ENCODE measurements at places on chromosomes 5 and 9.

GRCh38 chr5:86917117-86917579, 299.4 kb downstream of the COX7C start:
- peak; percentile 63 for DNase-seq

DNA sequence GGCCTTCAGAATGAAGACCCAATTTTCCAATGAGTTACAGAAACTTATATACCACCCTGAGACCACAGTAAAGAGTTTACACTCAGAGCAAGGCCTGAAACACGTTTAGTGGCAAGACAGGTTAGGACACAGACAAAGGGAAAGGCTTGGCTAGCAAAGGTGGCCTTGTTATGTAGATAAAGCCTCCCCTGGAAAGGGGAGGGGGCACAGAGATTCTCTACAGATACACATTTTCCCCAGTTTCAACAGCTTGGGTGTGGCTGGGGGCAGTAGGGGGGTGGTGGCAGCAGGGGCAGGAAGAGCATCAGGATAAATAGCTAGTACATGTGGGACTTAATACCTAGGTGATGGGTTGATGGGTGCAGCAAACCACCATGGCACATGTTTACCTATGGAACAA, 51.9 kb upstream of the PPP1R2B start:
- no peak for DNase-seq

DNA sequence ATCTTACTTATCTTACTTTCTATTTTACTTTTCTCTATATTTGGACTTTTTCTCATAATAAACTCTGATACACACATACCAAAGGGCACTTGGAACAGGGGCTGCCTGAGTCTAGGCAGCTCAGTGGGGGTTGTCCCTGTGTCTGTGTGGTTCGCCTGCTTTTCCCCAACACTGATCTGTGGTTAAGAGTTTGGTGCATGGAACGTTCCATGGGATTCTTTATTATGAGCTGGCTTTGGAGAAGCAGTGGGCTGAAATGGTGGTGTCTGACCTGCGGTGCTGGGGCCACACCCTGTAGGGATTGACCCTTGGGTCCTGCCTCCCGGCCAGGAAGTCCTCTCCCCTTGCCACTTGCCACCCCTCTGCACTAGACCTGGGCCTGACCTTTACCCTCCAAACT, 47.4 kb downstream of the ANKRD33B start:
- DNase-seq, result peak; percentile 55

- DNase-seq, result no peak
Measured at GRCh38 chr5:105088961-105089360, 1526.4 kb upstream of the NUDT12 start.

DNA sequence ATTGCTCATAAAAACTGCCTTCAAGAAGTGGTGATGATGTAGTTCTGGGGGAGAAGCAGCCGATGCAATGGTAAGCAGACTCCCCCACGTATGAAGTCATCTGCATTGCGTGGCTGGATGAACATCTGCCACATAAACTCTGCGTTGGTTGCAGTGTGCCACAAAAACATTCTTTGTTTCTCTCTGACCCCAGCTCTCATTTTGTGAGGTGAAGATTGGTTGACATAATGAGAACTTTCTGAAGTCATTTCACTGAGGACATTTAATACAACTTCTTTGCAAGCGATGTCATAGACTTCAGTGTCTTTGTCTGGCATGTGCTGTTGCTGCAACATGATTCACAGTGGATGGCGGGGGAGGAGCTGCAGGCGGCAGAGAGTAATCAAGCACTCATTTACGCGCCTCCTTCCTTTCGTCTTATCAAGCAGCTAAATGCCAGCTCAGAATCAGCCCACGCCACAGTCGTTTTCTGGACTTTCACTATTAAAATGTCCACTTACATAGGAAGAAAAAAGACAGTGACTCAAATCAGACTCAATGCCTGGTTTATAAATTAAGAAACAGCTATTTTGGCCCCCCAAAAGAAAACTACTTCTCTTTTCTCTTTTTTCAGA, 91.5 kb upstream of the NFIL3 start:
- peak; percentile 90 for DNase-seq

- no peak for DNase-seq
Measured at GRCh38 chr9:10443181-10443867, 169.5 kb downstream of the PTPRD start.

- no peak for DNase-seq
Measured at GRCh38 chr5:1404062-1404461, 41.2 kb downstream of the SLC6A3 start.
